ENCODE measurements at places on chromosomes 6 and 20. TPM values are rescaled to one million over a fixed set of nuclear protein-coding genes. Genes with fewer than 3 reads are reported as not detected.

- H3K27ac ChIP-seq, result no peak overlapping the region
- H3K27me3 ChIP-seq, result peaks cover 13% of the 10 kb centered on the region
Measured at GRCh38 chr20:44810061-44810390, 320 bp downstream of the RIMS4 start.

Gene GOPC
- 17.5 TPM for total RNA-seq

DNA sequence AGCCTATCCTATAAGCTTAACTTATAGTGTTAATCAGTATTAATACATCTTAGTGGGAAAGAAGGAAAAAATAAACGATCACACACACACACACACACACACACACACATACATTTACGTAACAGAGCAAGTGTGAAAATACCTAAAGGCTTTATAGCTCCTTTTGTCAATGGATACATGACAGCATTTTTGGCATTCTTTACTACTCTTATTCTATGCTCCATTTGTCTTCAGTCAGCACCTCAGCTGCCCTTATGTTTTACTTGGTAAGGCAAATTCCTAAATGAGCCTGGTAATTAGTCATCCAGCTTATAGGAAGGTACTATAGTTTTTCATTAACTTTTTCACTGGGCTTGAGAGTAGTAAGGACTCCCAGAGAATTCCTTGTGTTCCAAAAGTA lies 25.1 kb upstream of the SLC17A3 start:
- H3K36me3 ChIP-seq, result no peaks in the 10 kb centered on the region
- DNase-seq, result no peak
- no peaks in the 10 kb centered on the region for H3K27me3 ChIP-seq
- H3K4me1 ChIP-seq, result no peaks in the 10 kb centered on the region

GRCh38 chr20:36543184-36544133 lies 2.1 kb downstream of the MYL9 start:
- DNase-seq, result no peak
- peaks cover 25% of the 10 kb centered on the region for H3K4me1 ChIP-seq
- H3K27me3 ChIP-seq, result no peaks in the 10 kb centered on the region

DNA sequence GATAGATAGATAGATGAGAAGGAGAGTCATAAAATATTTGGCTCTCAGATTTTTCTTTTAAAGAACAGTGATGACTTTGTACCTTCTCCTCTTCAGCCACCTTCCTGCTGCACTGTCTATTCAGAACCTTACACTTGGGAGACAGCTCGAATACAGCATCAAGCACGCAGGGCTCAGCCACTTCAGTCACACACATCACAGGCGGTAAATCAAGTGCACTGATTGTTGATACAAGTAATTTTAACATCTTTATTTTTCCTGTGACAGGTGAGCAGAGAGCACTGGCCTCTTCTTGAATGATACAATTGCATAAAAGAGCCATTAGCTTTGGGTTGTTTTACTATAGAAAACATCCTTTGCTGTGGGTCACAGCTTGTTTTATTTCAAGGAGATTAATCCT lies 1118.5 kb upstream of the EYS start:
- no peaks in the 10 kb centered on the region for H3K27me3 ChIP-seq
- no peak overlapping the region for H3K4me3 ChIP-seq
- no peaks in the 10 kb centered on the region for H3K36me3 ChIP-seq
- H3K4me1 ChIP-seq, result no peaks in the 10 kb centered on the region
- no peak overlapping the region for H3K27ac ChIP-seq

- no peak overlapping the region for H3K4me3 ChIP-seq
- no peak overlapping the region for H3K27ac ChIP-seq
- H3K36me3 ChIP-seq, result no peaks in the 10 kb centered on the region
- no peak for DNase-seq
Measured at GRCh38 chr6:135227349-135227748, 46.2 kb downstream of the MYB start.

- no peak for DNase-seq
- no peaks in the 10 kb centered on the region for H3K36me3 ChIP-seq
- no peaks in the 10 kb centered on the region for H3K4me1 ChIP-seq
- no peaks in the 10 kb centered on the region for H3K27me3 ChIP-seq
- H3K4me3 ChIP-seq, result no peak overlapping the region
- no peak overlapping the region for H3K27ac ChIP-seq
Measured at GRCh38 chr20:33545763-33546162, 55.9 kb downstream of the CBFA2T2 start.

GRCh38 chr6:4964675-4965561 lies 38.9 kb downstream of the RPP40 start:
- no peak overlapping the region for H3K4me3 ChIP-seq
- H3K4me1 ChIP-seq, result no peaks in the 10 kb centered on the region
- no peak overlapping the region for H3K27ac ChIP-seq
- no peaks in the 10 kb centered on the region for H3K27me3 ChIP-seq
- DNase-seq, result no peak

Gene CGA
- not detected for total RNA-seq

Gene HLA-DRA
- 30.8 TPM for total RNA-seq

DNA sequence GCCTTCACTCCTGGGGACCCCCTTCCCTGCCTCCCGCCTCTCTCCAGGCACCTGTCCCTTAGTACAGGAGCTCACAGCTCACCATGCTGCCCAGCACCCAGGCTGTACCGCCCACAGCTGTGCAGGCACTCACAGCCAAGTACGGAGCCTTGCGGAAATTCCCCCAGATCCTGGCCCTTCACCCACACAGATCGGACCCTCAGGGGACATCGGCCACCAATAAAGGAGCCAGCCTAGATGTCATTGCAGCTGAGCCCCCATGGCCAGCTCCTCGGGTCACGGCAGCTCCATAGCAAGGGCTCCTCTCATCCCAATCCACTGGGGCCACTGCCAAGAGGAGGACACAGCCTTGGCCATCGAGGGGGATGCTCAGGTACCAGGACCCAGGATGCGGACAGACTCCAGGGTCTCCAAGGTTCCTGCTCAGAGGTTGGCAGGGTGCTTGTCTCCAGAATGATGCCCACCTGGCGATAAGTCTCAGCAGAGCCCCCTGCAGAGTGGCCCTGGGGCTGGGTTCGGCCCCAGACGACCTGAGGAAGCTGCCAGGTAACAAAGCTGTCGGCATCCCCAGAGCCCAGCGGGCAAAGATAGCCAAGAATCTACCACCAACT lies 82.3 kb downstream of the YTHDF1 start:
- H3K36me3 ChIP-seq, result no peaks in the 10 kb centered on the region
- no peaks in the 10 kb centered on the region for H3K27me3 ChIP-seq
- no peak for DNase-seq

Gene C6orf118
- total RNA-seq, result not detected

Gene IP6K3
- 0.75 TPM for total RNA-seq

DNA sequence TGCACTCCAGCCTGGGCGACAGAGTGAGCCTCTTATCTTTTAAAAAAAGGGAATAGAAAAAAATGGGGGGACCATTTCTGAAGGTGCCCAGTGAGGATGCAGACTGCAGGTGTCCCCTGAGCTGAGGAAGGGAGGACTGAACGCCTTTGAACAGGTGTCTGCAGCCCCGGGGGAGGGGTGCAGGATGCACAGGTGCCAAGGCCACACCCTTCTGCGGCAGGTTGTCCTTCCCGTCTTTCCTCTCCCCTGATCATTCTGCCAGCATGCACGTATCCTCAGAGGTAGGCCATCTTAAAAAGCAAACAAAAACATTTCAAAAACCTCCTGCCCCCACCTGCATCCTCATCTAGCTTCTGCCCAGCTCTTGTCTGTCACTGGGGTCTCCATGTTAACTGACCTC lies 101.3 kb downstream of the MTHFD1L start:
- no peak overlapping the region for H3K4me3 ChIP-seq
- no peak for DNase-seq
- H3K36me3 ChIP-seq, result no peaks in the 10 kb centered on the region
- no peaks in the 10 kb centered on the region for H3K4me1 ChIP-seq
- H3K27me3 ChIP-seq, result no peaks in the 10 kb centered on the region
- H3K27ac ChIP-seq, result no peak overlapping the region

- no peaks in the 10 kb centered on the region for H3K36me3 ChIP-seq
- no peak overlapping the region for H3K27ac ChIP-seq
- no peaks in the 10 kb centered on the region for H3K27me3 ChIP-seq
- no peak overlapping the region for H3K4me3 ChIP-seq
Measured at GRCh38 chr6:134918418-134918961, 31.4 kb downstream of the ALDH8A1 start.

Gene BMP2
- 6.1 TPM for total RNA-seq

Gene MEI4
- not detected for total RNA-seq

- H3K27ac ChIP-seq, result no peak overlapping the region
- H3K36me3 ChIP-seq, result no peaks in the 10 kb centered on the region
- H3K4me3 ChIP-seq, result no peak overlapping the region
- H3K27me3 ChIP-seq, result peaks cover 9% of the 10 kb centered on the region
Measured at GRCh38 chr6:165855856-165856255, 192.8 kb upstream of the PDE10A start.

- no peaks in the 10 kb centered on the region for H3K27me3 ChIP-seq
- no peak overlapping the region for H3K4me3 ChIP-seq
- no peaks in the 10 kb centered on the region for H3K36me3 ChIP-seq
- H3K27ac ChIP-seq, result no peak overlapping the region
Measured at GRCh38 chr6:167208819-167209576, 51.2 kb upstream of the GPR31 start.

Gene PPP1R16B
- 2.8 TPM for total RNA-seq

DNA sequence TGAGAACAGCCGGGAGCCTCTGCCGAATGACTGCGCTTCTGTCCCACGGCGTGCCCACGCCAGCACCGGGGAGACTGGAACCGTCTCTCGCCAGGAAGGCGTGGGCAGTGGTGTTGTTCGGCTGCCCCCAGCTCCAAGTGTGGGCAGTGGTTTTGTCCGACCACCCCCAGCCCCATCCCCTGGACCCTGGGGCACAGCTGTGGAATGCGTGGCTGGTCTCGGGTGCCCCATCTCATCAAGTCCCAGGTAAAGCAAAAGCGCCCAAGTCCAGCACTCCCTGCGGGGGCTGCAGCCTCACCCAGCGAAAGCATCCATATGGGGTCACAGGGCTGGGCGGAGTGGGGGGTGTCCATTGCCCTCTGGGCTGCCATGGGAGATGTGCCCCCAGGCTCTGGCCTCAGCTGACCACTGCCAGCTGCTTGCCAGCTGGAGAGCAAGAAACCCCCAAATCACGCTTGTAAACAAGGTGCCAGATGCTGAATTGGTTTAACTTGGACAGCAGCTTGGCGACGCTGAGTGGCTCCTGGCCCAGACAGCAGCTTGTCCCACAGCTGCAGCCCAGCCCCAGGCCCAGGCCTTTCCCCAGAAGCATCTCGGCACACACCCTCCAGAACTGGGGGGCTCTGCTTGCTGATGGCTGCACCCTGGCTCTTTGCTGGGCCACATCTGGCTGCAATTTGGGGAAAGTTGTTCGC lies 4.5 kb downstream of the CABLES2 start:
- H3K27me3 ChIP-seq, result no peaks in the 10 kb centered on the region
- no peak for DNase-seq
- H3K36me3 ChIP-seq, result peaks cover 12% of the 10 kb centered on the region
- H3K4me1 ChIP-seq, result peaks cover 17% of the 10 kb centered on the region
- H3K27ac ChIP-seq, result no peak overlapping the region
- H3K4me3 ChIP-seq, result no peak overlapping the region

Gene ADAM33
- 2.4 TPM for total RNA-seq

- H3K4me3 ChIP-seq, result no peak overlapping the region
- H3K27me3 ChIP-seq, result no peaks in the 10 kb centered on the region
- no peaks in the 10 kb centered on the region for H3K4me1 ChIP-seq
- DNase-seq, result no peak
Measured at GRCh38 chr6:14693301-14694192, 552.3 kb upstream of the JARID2 start.

DNA sequence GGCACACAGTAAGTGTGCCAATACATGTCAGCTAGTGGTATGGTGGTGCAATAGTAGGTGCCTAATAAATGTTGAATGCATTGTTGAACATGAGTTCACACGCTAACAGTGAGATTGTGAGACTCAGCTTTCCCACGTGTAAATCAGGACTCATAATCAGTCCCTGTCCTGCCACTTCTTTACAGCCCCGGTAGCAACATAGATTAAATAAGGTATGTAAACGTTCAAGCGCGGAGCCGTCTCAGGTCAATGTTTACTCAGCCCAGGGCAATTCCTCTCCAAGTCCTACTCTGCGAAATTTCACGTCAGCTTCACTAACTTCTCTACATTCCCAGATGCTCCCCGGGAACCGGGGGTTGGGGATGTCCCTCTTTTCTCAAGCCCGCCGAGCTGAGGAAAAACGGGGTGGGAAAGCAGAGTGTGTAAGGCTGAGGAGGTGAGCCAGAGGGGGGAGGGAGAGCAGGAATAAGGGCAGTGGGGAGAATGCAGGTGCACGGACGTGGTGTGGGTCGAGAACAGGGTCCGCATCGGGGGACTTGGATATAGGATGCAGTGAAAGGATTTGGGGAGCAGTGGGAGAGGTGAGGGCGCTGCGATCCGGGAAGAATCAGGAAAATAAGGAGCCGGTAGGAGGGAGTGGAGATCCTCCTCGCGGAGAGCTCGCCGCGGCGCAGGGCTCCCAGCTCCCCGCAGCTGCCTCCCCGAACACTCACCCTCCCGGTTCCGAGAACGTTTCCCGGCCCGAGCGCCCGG lies 544 bp upstream of the TP53INP2 start:
- H3K4me1 ChIP-seq, result peaks cover 22% of the 10 kb centered on the region
- H3K27ac ChIP-seq, result peak overlapping the region; percentile 99
- no peak for DNase-seq
- peaks cover 5% of the 10 kb centered on the region for H3K36me3 ChIP-seq
- H3K4me3 ChIP-seq, result peak overlapping the region; percentile 76

GRCh38 chr6:125020385-125020784 lies 58.1 kb downstream of the RNF217 start:
- peaks cover 7% of the 10 kb centered on the region for H3K36me3 ChIP-seq
- H3K4me1 ChIP-seq, result peaks cover 22% of the 10 kb centered on the region
- DNase-seq, result no peak

GRCh38 chr6:113364766-113365165 lies 492.4 kb upstream of the MARCKS start:
- DNase-seq, result no peak
- H3K36me3 ChIP-seq, result no peaks in the 10 kb centered on the region
- no peak overlapping the region for H3K4me3 ChIP-seq
- H3K27me3 ChIP-seq, result no peaks in the 10 kb centered on the region

Gene UFL1
- 29.4 TPM for total RNA-seq

GRCh38 chr20:56933331-56933698 lies 304.2 kb downstream of the TFAP2C start:
- H3K4me3 ChIP-seq, result no peak overlapping the region
- no peaks in the 10 kb centered on the region for H3K27me3 ChIP-seq
- DNase-seq, result no peak
- H3K4me1 ChIP-seq, result no peaks in the 10 kb centered on the region
- no peaks in the 10 kb centered on the region for H3K36me3 ChIP-seq

Gene SEL1L2
- total RNA-seq, result not detected

GRCh38 chr6:134173366-134173725 lies 120.9 kb upstream of the SLC2A12 start:
- peaks cover 30% of the 10 kb centered on the region for H3K4me1 ChIP-seq
- H3K27me3 ChIP-seq, result no peaks in the 10 kb centered on the region
- no peak overlapping the region for H3K27ac ChIP-seq

- H3K36me3 ChIP-seq, result no peaks in the 10 kb centered on the region
- no peaks in the 10 kb centered on the region for H3K4me1 ChIP-seq
- no peak overlapping the region for H3K27ac ChIP-seq
- H3K4me3 ChIP-seq, result no peak overlapping the region
Measured at GRCh38 chr20:3973705-3974104, 41.7 kb downstream of the RNF24 start.

- no peak overlapping the region for H3K27ac ChIP-seq
- H3K27me3 ChIP-seq, result no peaks in the 10 kb centered on the region
- H3K4me3 ChIP-seq, result no peak overlapping the region
- H3K36me3 ChIP-seq, result no peaks in the 10 kb centered on the region
- no peak for DNase-seq
- H3K4me1 ChIP-seq, result no peaks in the 10 kb centered on the region
Measured at GRCh38 chr20:54382419-54382818, 93.0 kb upstream of the DOK5 start.

Data from esophagus squamous epithelium (tissue), 5 donors.